ENCODE measurements at places on chromosomes 2 and 18.

GRCh38 chr18:9117980-9118841, 15.7 kb downstream of the NDUFV2 start:
- no peak for DNase-seq

- DNase-seq, result no peak
These were observed 36.7 kb downstream of the CCDC138 start for GRCh38 chr2:108823286-108823685.

GRCh38 chr2:237552908-237553307, 13.5 kb upstream of the PRLH start:
- DNase-seq, result no peak

DNA sequence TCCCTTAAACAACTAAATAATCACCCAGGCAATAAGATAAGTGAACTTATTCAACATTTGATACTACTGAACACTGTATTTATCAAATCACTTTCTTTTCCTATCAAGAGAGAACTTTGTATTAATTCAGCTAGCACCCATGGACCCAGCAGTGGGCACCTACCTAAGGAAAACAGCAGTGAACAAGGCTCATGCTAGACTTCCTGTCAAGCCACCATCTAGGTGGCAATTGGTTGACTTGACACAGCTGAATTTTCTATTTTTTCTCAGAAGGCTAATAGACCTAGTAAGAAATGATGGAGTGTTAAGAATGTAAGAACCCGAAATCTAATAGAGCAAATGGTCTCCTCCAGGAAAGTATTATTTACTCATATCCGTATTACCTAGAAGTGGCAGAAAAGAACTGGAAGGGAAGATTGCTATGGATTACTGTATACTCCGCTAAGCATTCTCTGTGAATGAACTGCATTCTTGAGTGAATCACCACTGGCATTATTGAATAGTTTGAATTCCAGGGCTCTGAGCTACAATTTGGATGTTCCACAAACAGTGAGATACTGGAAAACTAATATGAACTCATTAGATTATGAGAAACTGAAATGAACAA, 988.2 kb upstream of the CDH2 start:
- no peak for DNase-seq

DNA sequence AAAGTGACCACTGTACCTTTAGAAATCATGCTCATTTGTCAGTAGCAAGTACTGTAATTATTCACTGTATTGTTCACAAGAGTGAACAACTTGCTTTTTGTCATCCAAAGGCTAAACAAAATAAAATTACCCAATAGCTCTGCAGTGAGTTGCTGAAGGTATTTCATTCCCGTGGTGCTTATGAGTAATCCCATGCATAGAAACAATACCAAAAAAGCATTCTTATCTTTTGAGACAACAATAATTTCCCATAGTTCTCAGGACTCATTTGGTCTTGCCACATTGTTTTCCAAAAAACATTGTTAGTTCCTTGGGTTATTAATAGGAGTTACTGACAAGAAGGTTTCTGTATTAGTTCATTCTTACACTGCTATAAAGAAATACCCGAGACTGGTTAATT, 503.2 kb upstream of the FAM98A start:
- DNase-seq, result no peak

DNA sequence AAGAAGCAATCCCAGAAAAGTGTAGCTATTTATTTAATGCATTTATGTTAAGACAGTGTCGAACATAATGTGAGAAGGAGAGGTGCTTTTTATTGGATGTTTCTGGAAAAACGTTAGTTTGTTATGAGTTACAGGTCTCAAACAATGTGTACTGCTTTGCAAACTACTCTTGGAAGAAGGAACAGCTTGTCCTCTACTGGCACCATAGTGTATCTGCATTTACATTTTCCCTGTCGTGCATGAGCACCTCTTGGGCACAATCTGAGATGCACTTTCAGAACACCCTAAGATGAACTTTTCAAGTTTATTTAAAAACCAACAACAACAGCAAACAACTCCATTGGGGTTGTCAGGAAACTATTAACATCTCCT, 22.8 kb downstream of the CCNYL1 start:
- no peak for DNase-seq

DNA sequence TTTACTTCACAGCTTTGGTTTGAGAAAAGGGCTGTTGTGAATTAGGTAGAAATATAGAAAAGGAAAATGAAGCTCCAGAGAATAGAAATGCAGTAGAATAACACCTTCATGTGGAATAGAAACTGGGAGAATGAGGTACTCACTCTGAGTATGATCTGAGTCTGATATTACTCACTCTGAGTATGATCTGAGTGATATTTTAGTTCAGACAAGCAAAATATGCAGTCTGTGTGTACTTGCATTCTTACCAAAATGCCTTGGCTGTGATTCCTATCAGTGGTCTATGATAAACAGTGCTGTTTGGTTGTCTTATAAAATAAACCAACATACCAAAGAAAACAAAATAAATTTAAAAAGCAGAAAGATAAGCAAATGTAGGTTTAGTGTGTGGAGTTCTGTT, 487.6 kb downstream of the THSD7B start:
- no peak for DNase-seq

- DNase-seq, result no peak
These were observed 152.4 kb upstream of the KCTD1 start for GRCh38 chr18:26700728-26701127.

DNA sequence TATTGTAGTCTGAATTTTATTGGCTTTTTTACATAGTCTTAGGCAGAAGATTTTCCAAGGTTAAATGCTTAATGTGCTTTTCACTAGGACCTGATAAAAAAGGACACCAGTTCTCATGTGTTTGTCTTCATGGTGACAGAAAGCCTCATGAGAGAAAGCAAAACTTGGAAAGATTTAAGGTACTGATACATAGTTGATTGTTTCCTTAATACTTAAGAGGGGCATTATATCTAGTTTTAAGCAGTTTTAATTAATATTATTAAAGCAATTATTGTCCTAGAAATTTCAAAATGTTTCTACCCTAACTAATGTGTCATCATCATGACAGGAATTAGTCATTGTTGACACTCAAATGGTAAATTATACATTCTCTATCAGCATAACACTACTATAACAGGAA, 35.3 kb downstream of the DDX1 start:
- no peak for DNase-seq

DNA sequence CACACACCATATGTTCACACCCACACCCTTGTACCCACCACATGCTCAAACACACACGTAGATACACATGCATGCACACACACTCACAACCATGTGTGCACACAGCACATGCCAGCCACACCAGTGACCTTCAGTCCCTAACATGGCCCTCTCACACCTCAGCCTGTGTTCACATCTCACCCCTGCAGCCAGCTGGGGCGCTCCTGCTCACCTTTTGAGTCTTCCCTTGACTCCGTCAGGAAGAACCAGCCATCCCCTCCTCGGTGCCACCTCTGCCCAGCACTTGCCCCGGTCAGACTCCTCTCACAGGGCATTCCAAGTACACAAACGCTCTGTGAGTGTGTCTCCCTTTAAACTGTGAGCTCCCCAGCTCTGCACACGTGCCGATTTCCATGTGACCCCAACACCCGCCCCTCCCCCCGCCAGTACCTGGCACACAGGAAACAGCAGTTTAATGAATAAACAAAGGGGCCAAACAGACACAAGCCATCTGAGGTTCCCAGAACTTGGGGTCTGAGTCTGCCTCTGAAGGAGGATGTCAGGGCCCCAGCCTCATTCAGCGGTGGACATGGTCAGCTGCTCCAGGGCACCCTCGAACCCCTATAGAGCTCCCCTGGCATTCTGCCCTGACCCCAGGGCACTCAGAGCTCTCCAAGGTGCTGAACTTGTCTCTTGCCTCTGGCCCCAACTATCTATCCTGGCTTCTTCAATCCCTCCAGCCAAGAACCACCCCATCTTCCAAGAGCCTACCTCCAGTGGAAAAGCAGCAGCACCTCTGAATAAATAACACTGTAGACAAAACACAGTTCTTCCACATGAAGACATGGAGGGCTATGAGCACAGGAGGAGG, 252.9 kb downstream of the ATAD2B start:
- DNase-seq, result no peak

- no peak for DNase-seq
These were observed 25.0 kb downstream of the COA5 start for GRCh38 chr2:98583276-98583675.

Data from H54 (cell line).